ENCODE measurements at places on chromosomes 1 and 21.

- DNase-seq: no peak
Measured at GRCh38 chr1:44642925-44643324, 31.4 kb downstream of the TMEM53 start.

GRCh38 chr1:203038217-203038741 lies 12.0 kb downstream of the PPFIA4 start:
- DNase-seq: no peak

DNA sequence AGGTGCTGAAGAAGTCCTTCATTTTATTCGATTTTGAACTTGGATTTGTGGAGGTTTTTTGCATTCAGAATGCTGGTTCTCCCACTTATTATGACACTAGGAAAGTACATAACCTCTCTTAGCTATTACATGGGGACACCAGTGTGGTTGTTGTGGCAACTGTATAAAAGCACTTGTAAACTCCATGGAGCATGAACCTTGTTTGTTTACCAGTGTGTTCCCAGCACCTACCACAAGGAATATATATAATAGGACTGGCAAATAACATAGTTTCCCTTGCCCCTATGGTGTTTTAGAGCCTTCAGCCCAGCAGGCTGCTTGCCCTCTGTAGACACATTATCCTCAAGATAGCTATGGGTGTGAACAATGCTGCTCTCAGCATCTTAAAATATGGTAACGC lies 43.1 kb downstream of the RASSF5 start:
- peak; percentile 42 for DNase-seq

DNA sequence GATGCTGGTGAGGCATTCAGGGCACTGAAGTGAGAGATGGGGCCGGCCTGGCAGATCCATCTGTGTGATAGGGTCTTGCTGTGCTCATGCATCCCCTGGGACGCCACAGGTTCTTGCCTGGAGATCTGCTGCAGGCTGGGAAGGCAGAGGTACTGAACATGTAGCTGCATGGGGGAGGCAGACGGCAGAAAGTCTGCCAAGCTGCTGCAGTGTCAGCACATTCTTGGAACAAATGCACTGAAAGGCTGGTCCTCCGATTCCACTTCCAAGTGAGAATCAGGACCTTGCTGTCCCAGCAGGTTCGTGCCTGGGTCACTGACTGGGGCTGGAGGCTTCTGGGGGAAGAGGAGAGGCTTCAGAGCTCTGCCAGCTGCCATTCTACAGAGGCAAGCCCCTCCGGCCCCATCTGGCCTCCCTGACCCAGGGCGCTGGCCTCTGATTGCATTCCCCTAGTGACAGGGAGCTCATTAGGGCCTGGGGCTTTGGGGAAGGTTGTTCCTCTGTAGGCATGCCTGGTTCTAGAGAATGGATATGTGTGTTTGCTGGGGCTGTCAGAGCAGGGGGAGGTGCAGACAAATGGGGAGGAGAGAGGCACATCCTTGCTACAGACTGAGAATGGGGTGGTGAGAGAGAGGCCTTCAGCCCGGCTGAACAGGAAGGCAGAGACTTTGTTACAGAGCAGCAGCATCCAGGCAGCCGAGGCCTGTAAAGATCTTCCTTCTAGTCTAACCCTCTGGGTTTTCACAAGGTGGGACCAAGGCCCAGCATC lies 174.0 kb downstream of the TRABD2B start:
- DNase-seq: no peak

- DNase-seq: no peak
Measured at GRCh38 chr21:25752416-25752815, 17.6 kb downstream of the GABPA start.

DNA sequence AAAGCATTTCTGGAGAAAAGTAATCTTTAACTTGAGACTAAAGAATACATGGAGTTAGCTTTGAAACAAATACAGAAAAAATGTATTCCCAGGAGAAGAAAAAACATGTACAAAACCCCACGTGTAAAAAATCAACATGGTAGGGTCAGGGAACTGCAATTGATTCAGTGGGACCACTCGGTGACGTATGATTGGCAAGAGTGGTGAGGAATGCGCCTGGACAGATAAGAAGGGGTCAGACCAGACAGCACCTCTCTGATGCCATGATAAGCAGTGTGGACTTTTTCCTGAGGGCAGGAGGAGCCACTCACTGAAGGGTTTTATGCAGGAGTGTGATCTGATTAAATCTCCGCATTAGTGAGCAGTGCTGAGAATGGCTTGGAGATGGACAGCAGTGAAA lies 142.5 kb downstream of the DAB1 start:
- no peak for DNase-seq

GRCh38 chr1:215458104-215458503 lies 109.0 kb upstream of the KCTD3 start:
- no peak for DNase-seq

DNA sequence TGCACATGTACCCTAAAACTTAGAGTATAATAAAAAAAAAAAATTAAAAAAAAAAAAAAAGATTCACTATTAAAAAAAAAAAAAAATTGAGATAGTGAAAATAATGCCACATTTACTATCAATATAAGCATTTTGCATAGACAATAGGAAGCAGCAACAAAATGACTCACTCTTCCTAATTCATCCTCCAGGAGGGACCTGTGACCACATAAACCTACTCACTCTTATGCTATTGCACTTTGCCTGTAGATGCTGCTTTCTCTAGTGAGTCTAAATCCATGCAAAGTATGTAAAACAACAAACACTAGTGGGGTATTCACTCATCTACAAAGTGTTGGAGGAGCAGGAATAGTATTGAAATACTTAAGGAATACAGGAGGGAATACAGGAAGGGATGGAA lies 2.9 kb downstream of the OR10J5 start:
- no peak for DNase-seq

GRCh38 chr1:50942334-50942733 lies 17.7 kb downstream of the FAF1 start:
- no peak for DNase-seq

DNA sequence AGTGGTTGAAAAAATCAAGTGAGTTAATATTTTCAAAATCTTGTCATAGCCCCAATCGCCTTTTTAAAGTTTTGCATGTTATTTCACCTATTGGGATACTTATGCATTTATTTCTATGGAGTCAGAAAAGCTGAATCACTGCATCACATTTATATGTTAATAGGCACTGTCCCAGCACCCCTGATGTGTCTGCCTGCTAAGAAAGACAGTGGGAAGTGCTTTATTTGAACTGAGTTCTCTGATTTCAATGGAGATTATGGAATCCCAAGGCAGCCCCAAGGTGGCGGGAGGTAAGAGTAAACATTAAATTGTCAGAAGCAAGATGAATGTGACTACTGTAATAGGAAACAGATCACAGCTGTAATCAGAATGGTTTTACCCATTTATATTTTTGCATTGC lies 2225.7 kb downstream of the NCAM2 start:
- no peak for DNase-seq

GRCh38 chr1:93080179-93080823 lies 1.2 kb downstream of the MTF2 start:
- peak; percentile 74 for DNase-seq

GRCh38 chr1:153490272-153491051 lies 30.0 kb upstream of the S100A7 start:
- DNase-seq: peak; percentile 13

DNA sequence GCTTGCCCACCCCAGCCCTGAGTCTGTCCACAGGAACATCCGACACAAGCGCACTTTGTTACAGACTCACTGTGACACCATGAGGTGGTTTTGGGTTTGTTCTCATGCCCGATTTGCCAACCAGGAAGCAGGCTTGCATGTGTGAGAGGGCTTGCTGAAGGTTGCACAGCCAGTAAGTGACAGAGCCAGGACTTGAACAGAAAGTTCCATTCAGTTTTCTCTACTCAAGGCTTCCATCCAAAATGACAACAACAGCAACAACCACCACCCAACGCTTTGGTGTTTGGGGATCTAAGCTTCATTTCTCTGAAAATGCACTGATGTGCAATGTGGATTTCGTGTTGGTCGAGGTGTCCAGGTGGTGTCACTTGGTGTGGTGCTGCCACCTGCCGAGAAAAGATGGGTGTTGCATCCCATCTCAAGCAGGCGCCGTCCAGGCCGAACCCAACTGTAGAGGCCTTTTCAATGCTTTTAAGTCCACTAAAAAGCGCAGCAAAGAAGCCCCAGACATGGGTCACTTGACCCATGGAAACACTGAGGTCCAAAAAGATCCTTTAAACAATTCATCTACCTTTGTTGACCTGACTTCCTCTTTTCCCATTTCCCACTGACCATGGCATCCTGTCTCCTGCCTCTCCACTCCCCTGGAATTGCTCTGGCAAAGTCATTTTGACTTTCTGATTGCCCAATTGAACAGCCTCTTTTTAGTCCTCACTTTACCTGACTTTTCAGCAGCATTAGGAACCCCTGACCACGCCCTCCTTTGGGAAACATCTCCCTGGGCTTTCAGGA lies 12.2 kb downstream of the CITED4 start:
- DNase-seq: peak; percentile 57

DNA sequence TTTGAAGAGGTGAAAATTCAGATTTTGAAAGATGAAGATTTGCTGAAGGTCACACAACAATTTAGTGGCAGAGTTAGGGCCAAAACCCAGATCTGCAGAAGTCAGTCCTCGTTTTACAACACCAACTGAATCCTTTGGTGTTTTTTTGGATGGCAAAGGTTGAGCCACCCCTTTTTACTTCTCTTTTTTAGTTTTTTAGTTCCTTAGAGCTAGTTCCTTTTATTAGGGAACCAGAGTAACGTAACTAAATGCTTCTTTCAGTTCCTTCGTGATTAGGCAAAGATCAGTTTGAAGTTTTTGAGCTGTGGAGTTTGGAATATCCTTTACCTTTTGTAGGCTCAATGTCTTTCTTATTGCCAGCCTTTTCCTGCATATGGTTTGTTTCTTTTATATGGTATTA lies 67.9 kb upstream of the ARID1A start:
- no peak for DNase-seq

DNA sequence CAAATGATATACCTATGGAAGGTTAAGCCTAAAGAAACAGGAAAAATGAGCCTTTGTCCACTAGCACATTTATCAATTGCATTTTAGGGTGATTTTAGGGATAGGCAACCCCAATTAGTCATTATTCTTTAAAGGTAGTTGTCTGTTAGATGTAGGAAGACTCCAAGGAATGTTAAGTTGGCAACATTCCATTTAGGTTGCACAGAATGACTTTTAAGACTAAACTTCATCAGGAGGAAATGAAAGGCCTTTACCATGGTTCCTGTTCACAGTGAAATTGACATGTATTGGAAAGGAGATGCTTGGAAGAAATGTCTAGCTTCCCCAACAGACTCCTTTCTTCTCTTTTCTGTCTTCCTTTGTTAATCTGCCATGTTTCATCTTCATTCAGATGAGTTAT lies 1.6 kb upstream of the APOBEC4 start:
- no peak for DNase-seq

GRCh38 chr1:172054172-172054571 lies 212.9 kb downstream of the DNM3 start:
- DNase-seq: peak; percentile 26

- DNase-seq: no peak
Measured at GRCh38 chr1:219020386-219020785, 153.3 kb upstream of the LYPLAL1 start.

Data from NCI-H526 (cell line).